ENCODE measurements at places on chromosomes 3 and 15.

DNA sequence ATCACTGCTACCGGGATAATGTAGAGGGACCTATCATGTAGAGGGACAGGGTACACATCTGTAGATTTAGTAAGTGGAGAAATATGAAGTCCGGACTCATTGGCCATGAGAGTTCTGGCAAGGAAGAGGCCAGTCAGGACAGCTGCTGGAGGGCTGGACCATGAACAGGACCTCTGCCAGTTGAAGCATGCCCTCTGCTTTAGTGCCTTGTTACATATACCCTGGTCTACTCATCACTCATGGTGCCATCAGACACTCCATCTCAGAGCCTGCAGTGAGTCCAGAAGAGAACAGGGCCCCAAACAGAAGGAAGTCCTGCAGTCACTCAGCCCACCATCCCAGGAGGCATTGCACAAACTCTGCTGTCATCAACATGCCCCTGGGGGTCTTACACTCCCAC, 54.7 kb upstream of the CA12 start:
- no peak for DNase-seq

- no peak for DNase-seq
Measured at GRCh38 chr3:138148503-138148902, 16.3 kb upstream of the A4GNT start.

DNA sequence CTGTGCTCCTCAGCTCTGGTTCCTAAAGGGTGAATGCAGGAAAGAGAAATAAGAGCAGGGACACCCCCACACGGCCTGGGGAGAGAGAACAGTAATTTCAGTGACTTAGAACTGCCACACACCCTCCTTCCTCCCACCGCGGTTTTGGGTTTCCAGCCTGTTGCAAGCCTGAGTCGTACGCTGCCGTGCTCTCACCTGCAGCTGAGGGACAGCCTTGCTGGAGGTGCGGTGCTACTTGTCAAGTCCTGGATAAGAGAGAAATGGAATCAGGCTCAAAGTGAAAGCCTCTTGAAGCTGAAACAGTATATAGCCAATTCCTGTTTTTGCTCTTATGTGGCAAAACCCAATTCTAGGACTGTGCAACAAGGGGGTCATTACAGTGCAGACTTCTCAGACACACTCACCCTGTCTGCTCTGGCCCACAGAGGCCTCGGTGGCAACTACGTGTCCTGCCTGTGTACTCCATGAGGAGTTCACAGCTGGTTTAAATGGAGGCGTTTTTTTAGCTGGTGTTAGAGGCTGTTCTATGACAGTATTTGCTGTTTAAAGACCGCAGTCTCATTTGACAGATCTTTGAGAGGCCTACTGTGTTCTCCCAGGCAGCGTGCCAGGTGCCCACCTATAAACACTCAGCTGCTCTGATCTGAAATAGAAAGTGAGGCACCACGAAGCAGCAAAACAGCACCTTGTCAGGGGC, 42.9 kb downstream of the TBC1D2B start:
- DNase-seq, result no peak

DNA sequence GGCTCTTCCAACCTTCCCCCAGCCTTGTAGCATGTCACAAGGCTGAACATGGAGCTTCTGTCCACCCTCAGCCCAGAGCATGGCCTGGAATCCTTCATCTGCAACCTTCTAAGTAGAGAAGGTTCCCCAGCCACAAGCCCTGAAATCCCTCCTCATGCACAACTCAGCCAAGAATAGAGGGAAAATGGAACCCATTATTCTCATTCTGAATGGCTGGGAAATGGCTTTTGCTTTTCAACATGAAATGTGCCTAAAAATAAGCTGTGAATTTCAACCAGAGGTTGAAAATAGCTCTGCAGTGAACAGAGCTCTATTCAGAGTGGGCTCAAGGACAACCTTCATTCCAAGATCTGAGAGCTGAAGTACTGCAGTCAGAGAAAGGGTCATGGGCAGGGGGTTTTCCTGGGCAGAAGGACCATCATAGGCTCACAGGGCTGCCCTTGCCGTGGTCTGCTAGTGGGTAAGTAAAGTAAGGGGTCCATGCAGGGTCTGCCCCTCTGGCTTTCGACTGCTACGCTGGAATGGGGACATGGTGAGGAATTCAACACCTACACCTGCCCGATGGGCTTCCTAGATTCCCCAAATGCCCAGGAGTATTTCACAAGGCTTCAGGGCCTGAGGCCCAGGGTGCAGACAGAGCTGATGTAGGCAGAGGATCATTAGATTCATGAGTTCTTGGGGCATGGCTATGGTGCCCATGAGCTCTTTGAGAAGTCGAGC, 35.9 kb downstream of the POC1A start:
- no peak for DNase-seq

GRCh38 chr3:115693868-115694267, 70.6 kb downstream of the GAP43 start:
- DNase-seq, result no peak

DNA sequence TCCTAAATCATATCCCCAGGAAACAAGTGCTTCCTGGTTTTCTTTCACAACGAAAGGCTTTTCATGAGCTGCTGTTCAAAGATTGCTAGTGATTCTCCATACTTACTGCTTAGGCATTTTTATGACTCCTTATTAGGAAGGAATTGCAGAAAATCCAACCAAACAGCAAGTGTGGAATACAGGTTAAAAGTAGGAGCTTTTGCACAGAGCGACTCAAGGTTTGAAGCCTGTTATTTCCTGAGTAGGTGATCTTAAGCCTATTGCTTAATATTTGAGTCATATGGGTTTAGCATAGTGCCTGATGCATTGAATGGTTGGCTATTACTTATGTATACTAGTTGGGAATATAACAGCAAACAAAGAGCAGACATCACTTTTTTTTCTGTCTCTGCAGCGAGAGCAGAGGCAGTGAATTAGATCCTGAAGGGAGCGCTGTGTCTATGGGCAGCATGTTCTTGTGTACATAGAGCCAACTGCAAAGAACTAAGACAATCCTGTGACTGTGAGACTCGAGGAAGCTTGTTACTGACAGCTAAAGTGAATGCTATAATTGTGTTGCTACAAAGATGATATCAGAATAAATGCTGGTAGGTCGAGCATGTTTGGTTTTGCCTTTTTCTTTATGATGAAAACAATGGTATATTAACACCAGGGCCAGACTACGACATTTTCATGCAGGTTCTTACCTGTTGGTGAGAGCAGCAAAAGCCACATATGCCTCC, 6.3 kb downstream of the TM4SF1 start:
- no peak for DNase-seq

- no peak for DNase-seq
Measured at GRCh38 chr15:79406210-79406609, 25.9 kb upstream of the MINAR1 start.
